ENCODE measurements at places on chromosomes 11 and 22. TPM values are rescaled to one million over a fixed set of nuclear protein-coding genes. Genes with fewer than 3 reads are reported as not detected.

Gene ISX
- total RNA-seq, result not detected

Gene PHOX2A
- total RNA-seq, result not detected

Gene GSTT2B
- total RNA-seq, result 20.9 TPM

Gene ABCC8
- 0.92 TPM for total RNA-seq

DNA sequence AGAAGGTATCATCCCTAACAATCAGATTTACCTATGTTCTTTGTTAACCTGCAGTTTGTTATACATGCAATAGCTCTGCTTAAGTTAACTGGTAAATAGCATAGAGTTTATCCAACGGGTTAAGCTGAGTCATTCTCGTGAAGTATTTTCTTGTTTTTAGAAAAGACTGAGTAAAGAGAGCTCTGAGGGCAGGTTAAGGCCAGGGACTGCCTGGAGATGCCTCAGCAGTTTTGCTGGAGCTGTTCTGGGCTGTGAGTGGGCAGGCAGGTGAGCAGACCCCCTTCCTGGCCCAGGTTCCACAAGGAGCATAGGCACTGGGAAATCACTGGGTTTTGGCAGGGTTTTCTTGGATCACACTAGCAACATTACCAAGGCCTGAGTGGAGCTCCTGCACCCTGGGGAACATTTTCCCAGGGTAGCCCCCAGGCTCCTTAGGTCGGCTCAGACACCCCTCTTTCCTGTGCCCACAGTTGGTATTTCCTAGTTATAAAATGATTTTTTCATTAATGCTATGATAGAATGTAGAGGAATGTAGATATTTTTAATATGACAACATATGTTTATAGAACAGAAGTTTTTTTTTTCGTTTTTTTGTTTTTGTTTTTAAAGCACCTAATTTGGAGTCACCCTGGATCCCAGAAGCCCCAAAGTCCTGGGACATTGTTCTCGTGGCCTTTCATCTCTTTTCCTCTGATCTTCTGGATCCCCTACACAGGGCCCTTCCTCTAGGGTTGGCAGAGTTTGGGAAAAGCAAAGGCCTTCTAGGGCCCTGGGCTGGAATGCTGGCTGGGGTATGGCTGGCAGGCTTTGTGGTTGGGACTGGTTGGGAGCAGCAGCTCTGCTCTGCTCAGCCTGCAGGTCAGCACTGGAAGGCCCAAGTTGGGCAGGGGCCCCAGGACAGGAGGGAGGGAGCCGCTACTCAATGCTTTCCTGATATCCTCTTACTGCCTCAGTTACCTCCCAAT lies 26.7 kb downstream of the IRAG1 start:
- no peak for DNase-seq
- peaks cover 23% of the 10 kb centered on the region for H3K4me1 ChIP-seq
- H3K36me3 ChIP-seq, result no peaks in the 10 kb centered on the region
- H3K4me3 ChIP-seq, result no peak overlapping the region

- DNase-seq, result no peak
- no peaks in the 10 kb centered on the region for H3K36me3 ChIP-seq
- no peak overlapping the region for H3K27ac ChIP-seq
- H3K4me3 ChIP-seq, result no peak overlapping the region
Observed at GRCh38 chr11:63944987-63945386, 6.2 kb downstream of the NAA40 start.

- H3K27ac ChIP-seq, result no peak overlapping the region
- H3K4me3 ChIP-seq, result no peak overlapping the region
- no peak for DNase-seq
- H3K4me1 ChIP-seq, result peaks cover 13% of the 10 kb centered on the region
Observed at GRCh38 chr11:11618973-11619435, 2.8 kb downstream of the GALNT18 start.

GRCh38 chr11:35678471-35678870 lies 15.9 kb downstream of the TRIM44 start:
- H3K27ac ChIP-seq, result no peak overlapping the region
- no peak overlapping the region for H3K4me3 ChIP-seq
- H3K4me1 ChIP-seq, result peaks cover 8% of the 10 kb centered on the region
- H3K27me3 ChIP-seq, result no peaks in the 10 kb centered on the region
- H3K36me3 ChIP-seq, result no peaks in the 10 kb centered on the region

- no peak overlapping the region for H3K4me3 ChIP-seq
- DNase-seq, result no peak
- H3K4me1 ChIP-seq, result no peaks in the 10 kb centered on the region
- no peaks in the 10 kb centered on the region for H3K36me3 ChIP-seq
- no peak overlapping the region for H3K27ac ChIP-seq
- H3K27me3 ChIP-seq, result no peaks in the 10 kb centered on the region
Observed at GRCh38 chr11:80621871-80622270, 1181.0 kb upstream of the TENM4 start.

DNA sequence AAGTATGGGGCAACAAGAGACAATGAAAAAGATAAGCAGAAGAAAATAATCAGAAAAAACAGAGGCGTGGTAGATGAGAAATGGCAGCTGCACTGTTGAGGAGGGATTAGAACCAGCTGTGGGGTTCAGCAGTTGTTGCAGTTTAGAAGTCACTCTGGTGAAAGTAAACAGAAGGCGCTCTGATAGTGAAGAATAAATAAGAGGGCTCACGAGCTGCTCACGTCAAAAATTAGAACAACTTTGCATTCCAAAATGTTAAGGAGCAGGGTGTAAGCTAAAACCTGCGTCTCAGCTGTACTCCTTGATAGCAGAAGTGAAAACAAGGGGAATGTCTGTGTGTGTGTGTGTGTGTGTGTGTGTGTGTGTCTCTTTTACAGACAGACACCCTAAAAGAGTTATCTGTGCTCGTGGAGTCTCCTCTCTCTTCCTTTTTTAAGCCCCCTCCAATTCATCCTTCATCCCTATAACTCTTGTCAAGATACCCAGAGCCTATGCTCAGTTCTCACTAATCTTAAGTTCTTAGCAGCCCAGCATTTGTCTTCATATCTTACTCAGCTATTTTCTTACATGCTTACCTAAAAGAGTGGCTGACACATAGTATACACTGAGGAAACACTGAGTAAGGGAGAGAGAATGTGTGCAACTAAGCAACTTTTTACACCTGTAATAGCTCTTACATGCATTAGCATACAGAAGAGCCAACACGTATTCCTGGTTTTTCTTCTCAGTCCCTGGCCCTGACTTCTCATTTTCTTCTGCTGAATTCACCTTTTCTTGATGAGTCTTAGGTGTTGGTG lies 8.9 kb downstream of the TTC17 start:
- peaks cover 3% of the 10 kb centered on the region for H3K4me1 ChIP-seq
- H3K36me3 ChIP-seq, result no peaks in the 10 kb centered on the region
- H3K4me3 ChIP-seq, result no peak overlapping the region
- H3K27ac ChIP-seq, result no peak overlapping the region

GRCh38 chr11:120389693-120390584 lies 53.7 kb downstream of the ARHGEF12 start:
- no peak overlapping the region for H3K4me3 ChIP-seq
- no peaks in the 10 kb centered on the region for H3K27me3 ChIP-seq
- H3K36me3 ChIP-seq, result no peaks in the 10 kb centered on the region
- H3K27ac ChIP-seq, result no peak overlapping the region

DNA sequence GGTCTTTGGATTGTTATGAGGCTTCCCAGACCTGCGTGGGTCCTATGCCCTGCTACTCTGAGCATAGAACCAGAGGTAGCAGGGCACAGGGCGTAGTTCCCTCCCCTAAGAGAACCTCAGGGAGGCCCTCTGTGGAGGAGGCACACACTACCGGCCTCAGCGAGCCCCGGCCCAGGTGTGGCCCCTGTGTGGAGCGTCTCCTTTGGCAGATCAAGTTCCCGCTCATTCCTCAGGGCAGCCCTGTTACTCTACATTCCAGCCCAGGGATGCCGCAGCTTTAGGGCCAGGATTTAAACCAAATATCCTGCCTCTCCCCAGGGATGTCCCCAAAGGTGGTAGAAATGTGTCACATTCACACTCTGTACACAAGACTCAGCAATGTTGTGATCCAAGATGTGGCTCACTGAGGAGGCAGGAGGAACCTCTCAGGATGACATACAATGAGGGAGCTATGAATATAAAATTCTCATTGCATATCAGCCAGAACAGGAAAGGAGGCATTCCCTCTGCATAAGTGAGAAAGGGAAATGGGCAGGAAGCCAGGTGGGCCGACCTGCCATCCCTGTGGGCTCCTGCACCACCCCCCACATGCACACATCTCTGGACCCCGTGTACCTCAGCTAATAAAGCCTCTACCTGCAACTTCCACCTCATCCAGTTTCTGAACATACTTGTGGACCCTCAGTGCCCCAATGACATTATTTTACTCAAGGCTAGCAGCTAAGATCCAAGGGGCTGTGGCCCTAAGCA lies 131.9 kb upstream of the TEAD1 start:
- H3K27ac ChIP-seq, result no peak overlapping the region
- no peaks in the 10 kb centered on the region for H3K36me3 ChIP-seq
- no peak for DNase-seq
- H3K27me3 ChIP-seq, result no peaks in the 10 kb centered on the region
- no peak overlapping the region for H3K4me3 ChIP-seq

DNA sequence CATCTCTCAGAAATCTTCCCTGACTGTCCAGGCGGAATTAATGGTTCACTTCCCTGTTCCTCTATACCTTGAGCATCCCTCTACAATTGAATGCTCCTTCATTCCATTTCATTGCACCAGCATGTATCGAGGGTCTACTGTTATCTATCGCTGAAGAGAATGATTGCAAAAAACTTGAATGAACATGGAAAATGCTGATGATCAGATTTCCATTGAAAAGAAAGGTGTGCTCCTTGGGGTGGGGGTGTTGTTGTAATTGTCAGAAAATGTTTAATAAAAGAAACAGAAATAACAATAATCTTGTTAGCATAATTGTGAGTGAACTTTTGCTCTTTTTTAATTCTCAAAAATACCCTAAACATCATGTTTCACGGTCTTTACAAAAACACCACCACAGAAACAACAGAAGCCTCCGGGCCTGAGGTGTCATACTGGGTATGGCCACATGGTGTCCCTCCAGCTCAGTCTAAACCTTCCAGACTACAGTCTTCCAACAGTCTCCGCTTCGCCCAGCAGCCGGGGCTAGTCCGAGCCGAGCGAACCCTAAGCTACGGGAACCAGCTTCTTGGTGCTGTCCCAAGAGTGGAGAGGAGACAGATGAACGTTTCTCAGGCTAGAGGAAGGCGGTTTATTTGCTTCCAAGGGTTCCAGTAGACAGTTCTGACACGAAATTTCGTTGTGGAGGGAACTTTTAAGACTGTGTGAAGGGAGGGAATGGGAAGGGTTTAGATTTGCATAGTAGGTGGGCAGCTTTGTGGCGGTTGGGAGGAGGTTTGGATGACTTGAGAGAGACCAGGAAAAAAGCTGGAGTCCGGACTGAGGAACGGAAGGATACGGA lies 75.8 kb upstream of the ZBED5 start:
- peak overlapping the region; percentile 13 for H3K27ac ChIP-seq
- DNase-seq, result peak; percentile 88

- no peak for DNase-seq
- no peak overlapping the region for H3K4me3 ChIP-seq
- H3K27ac ChIP-seq, result peak overlapping the region; percentile 92
Observed at GRCh38 chr11:44563711-44564110, 1.8 kb upstream of the CD82 start.

DNA sequence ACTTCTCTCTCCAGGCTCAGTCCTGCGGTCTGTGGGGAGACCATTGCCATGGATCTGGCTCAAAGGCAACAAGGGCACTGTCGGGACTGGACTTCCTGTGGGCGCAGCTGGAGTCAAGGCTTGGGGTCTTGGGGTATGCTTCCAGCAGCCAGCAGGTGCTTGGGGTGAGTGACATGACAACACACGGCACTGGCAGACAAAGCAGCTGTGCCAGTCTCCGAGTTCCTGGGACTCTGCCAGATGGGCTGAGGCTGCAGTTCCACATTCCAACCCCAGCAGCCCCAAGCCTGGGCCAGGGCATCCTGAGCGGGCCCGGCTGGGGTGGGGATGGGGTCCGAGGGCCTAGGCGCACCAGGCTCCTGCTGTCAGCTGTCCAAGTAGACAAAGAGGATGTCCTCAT lies 12.3 kb downstream of the GUCD1 start:
- H3K36me3 ChIP-seq, result no peaks in the 10 kb centered on the region
- no peak overlapping the region for H3K27ac ChIP-seq
- H3K4me3 ChIP-seq, result no peak overlapping the region
- DNase-seq, result no peak
- peaks cover 3% of the 10 kb centered on the region for H3K4me1 ChIP-seq

DNA sequence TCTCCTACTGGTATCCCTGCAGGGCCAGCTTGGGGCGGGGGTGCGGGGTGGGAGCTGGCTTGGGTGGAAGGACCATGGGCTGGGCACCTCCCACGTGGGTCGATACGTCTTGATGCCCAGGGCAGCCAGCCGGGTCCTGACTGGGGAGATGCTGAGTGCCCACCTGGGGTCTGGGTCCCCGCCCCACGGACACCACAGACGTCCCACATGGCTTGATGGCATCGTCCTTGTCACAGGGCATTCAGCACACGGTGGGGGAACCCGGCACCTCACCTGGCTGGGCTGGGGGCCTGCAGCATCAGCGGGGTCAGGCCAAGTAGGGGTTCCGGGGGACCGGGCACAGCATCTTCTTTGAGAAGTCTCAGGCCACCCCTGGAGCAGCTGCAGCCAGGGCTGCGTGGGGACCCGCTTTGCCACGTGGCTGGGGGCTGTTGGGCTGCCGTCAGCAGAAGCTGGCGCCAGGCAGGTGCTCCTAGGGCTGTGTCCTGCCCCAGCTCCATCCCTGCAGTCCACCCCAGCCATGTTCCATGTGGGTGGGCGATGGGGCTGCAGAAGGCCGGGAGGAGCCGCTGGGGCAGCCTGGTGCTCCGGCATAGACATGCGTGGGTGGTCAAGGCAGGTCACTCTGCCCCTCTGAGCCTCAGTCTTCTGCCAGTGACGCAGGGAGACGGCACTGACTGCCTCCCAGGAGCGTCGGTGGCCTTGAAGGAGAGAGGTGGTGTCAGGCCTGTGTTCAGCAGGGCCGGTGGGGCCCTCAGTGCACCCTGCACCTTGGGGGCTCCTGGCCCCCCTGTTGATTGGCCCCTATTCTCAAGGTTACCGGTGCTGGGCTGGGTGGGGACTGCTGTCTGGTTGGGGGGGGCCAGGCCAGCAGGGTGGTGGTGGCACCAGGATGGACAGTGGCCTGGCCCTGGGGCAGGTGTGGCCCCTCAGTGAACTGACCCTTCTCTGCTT lies 8.4 kb downstream of the SELENOO start:
- H3K27ac ChIP-seq, result peak overlapping the region; percentile 4
- H3K4me1 ChIP-seq, result peaks cover 4% of the 10 kb centered on the region
- no peak overlapping the region for H3K4me3 ChIP-seq
- DNase-seq, result peak; percentile 76
- no peaks in the 10 kb centered on the region for H3K27me3 ChIP-seq
- H3K36me3 ChIP-seq, result no peaks in the 10 kb centered on the region

DNA sequence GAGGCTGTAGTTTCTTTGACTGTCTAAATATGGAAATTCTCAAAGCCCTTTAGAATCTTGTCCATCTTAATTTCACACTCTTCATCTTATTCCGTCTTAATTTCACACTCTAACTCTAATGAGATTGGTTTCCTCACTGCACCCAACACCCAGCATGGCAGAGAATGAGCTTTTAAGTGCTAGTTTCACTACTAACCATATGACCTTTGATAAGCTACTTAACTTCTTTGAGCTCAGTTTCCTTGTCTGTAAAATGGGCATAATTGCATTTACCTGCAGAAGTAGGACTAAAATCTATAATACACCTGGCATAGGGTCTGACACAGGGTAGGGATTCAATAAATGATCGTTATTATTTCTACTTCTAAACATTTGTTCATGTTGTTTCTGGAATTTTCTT lies 30.4 kb downstream of the TBCEL start:
- H3K27ac ChIP-seq, result no peak overlapping the region
- no peaks in the 10 kb centered on the region for H3K4me1 ChIP-seq
- no peaks in the 10 kb centered on the region for H3K36me3 ChIP-seq
- DNase-seq, result no peak
- no peak overlapping the region for H3K4me3 ChIP-seq

All from ovary (tissue), 10 donors.